Airway epithelial cell (primary cell): ENCODE measurements at places on chromosomes 6 and 20. TPM values are rescaled to one million over a fixed set of nuclear protein-coding genes. Genes with fewer than 3 reads are reported as not detected.

BPIFB3 gene
- not detected in 2 replicates for total RNA-seq

FAM110A gene
- 29.8 and 31.1 TPM in 2 replicates for total RNA-seq

SIRPG gene
- total RNA-seq: not detected in 2 replicates

DNAAF9 gene
- total RNA-seq: 7.4 and 11.2 TPM in 2 replicates
